ENCODE measurements at places on chromosomes 5 and 9. TPM values are rescaled to one million over a fixed set of nuclear protein-coding genes. Genes with fewer than 3 reads are reported as not detected.

The FNBP1 gene
- 38.2 TPM for polyA plus RNA-seq

The NEURL1B gene
- polyA plus RNA-seq = 29.4 TPM

The DDX46 gene
- polyA plus RNA-seq = 84.7 TPM

The KCNV2 gene
- polyA plus RNA-seq = 0.24 TPM

The EGR1 gene
- 357 TPM for polyA plus RNA-seq

The GRM6 gene
- 1.6 TPM for polyA plus RNA-seq

The ATP6V1G1 gene
- 157 TPM for polyA plus RNA-seq

The GABRB2 gene
- polyA plus RNA-seq = 1.2 TPM

The IFNA10 gene
- not detected for polyA plus RNA-seq

The RPS14 gene
- polyA plus RNA-seq = 2,503 TPM

Data from left lung (tissue), 14 donors.